Stimulated activated CD8-positive, alpha-beta memory T cell treated with anti-CD3 and anti-CD28 coated beads, Interleukin-12 subunit alpha, Interleukin-12 subunit beta, amount 100 ng/mL, for 4 hours (primary cell): ENCODE measurements at places on chromosomes 11 and 22.

DNA sequence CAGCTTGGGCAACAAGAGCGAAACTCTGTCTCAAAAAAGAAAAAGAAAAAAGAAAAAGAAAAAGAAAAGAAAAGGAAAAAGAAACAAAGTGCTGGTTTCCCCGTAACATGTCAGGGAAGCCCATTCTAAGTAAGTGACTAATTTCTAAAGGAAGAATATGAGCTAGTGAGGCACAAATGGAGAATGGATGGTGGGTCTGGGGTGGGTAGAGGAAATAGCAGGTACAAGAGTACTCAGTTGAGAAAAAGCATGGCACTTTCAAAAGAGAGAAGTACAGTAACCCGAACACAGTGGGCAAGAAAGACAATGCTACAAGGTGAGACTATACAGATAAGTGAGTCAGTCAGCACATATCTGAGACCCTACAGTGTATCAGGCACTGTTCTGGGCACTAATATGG, 4.5 kb downstream of the MAJIN start:
- DNase-seq, result no peak

DNA sequence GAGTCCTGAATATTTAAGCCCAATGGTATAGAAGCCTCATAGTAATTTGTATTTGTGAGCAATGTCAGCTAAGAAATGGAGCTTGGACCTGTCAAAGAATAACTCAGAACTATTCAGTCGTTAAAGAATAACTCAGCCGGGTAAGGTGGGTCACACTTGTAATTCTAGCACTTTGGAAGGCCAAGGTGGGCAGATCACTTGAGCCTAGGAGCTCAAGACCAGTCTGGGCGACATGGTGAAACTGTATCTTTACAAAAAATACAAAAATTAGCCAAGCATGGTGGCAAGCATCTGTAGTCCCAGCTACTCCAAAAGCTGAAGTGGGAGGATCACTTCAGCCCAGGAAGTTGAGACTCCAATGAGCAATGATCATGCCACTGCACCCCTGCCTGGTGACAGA, 1526.5 kb downstream of the LRRC4C start:
- no peak for DNase-seq

GRCh38 chr11:72818971-72819370, 4.8 kb downstream of the ATG16L2 start:
- no peak for DNase-seq

GRCh38 chr22:38628444-38628843, 27.7 kb downstream of the FAM227A start:
- no peak for DNase-seq

DNA sequence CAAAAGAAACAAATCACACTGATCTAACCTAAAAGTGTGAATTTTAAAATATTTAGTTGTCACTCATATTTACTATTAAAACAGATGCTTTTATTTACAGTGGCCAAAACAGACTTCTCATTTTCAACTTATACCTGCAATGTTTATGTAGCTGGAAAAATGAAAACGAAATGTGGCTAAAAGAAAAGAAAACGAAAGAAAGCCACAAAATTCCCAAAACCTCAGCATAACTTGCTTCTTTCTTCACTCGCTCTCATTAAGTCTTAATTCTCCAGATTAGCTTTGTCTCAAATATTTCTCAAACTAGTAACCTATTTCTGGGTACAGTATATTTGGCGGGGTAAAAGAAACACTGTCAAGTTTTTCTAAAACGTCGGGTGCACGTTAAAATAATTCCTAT, 693 bp downstream of the CSTF3 start:
- DNase-seq, result no peak

DNA sequence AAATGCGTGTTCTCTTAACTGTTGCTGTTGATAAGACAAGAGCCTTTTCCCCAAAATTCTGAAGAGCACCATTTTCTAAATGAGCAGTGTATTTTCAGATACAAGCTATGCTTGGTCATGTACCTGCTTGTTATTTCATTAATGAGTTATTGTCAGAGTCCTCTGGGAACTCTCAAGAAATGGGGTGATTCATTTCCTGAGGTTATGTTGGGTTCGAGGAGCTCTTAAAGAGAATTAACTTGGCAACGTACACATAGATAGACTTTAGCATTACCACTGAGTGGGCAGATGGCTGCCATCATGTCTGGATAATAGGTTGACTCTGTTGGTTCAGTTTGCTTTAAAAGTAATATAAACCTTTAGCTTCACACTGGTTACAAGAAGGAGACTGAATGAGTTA, 87.9 kb upstream of the SORL1-AS1 start:
- no peak for DNase-seq

GRCh38 chr11:117862019-117862725, 14.3 kb downstream of the FXYD6 start:
- DNase-seq, result no peak

DNA sequence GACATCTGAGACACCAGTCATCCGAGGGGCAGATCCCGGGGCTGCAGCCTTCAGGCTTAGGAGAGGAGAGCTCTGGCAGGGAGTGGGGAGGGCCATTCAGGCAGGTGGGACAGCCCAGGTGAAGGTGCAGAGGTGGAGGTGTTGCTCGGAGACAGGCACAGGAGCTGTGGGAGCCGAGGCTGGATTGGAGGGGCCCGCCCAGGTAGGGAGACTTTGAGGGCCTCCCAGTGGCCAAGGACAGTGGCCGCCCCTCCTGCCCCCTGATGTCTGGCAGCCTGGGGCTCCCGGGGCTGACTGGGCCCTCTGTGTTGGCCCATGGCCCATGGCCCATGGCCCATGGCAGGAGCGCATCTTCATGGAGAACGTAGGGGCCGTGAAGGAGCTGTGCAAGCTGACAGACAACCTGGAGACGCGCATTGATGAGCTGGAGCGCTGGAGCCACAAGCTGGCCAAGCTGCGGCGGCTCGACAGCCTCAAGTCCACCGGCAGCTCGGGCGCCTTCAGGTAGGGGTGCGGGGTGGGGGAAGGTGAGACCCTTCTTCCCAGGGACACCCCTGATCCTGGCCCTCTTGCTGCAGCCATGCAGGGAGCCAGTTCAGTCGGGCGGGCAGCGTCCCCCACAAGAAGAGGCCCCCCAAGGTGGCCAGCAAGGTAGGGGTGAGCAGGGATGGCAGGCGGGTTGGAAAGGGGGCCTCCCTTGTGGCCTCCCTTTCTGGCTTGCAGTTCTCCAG, 13.3 kb downstream of the TMEM258 start:
- no peak for DNase-seq

GRCh38 chr11:125357551-125357950, 138.5 kb downstream of the FEZ1 start:
- DNase-seq, result no peak

GRCh38 chr11:97557399-97557798, 1167.6 kb downstream of the JRKL start:
- no peak for DNase-seq

- DNase-seq, result no peak
Observed at GRCh38 chr11:1072821-1073231, 1.8 kb upstream of the MUC2 start.

DNA sequence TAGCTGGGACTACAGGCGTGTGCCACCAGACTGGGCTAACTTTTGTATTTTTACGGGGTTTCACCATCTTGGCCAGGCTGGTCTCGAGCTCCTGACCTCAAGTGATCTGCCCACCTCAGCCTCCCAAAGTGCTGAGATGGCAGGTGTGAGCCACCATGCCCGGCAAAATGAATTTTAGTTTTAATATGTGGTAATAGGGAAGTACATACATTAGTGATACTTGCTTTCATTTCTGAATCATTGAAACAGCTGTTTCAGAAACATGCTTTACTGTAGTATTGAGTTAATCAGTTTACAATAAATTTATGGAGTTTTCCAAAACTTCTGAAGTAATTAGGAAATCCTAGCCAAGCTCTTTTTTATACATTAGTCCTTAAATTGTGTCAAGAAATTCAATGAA, 15.6 kb downstream of the PCF11 start:
- DNase-seq, result no peak

DNA sequence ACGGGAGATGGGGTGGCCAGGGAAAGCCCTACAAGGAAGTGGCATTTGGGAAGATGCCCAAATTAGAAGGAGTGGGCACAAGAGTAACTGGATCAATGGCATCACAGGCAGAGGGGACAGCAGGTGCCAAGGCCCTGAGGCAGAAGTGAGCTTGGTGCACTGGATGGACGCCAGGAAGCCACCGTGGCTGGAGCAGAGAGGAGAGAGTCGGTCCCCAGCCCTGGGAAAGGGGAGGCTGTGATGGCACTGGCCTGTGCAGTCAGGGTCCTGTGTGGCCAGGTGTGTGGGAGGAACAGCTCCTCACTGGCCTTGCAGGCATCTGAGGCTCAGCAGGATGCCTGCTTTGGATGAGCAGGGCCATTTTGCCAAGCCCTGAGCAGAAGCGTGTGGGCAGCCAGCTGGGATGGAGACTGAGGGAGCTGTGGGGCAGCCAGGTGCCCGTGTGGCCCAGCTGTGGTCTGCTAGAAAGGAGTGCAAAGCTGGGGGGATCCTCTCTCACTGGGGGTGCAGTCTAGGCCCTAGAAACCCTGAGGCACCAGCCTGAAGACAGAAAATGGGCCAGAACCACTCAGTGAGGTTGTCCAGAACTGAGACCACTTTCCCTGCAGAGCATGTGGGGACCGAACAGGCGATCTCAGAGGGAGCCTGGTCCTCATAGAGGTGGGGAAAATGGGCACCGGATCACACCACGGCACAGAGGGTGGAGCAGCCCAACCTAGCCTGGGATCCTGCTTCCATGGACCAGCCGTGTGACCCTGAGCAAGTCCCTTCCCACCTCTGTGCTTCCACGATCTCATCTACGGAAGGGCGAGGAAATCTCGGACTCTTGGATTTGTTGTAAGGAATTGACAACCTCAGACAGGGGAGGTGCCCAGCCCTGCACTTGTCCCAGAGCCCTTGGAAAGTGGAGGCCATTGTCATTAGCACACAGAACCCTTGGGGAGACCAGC, 78.6 kb upstream of the RTL6 start:
- no peak for DNase-seq

DNA sequence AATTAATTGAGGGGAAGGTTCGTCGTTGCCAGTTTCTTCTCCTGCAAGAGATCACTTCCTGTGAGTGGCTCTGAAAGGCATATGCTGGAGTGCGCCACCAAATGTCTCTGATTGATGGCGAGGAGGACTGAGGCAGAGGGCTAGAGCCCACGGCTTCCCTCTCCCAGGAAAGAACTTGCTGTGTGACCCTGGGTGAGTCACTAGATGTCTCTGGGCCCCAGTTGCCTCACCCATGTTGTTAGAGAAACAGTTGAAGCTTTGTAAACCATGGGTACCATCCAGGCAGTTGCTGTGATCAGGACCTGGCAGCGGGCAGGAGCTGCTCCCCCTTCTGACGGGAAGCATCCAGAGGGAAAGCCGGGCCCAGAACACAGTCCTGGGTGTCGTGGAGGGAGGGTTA, 3.2 kb downstream of the ABCG4 start:
- no peak for DNase-seq

- DNase-seq, result no peak
Observed at GRCh38 chr22:47198801-47199251, 436.4 kb downstream of the TBC1D22A start.

DNA sequence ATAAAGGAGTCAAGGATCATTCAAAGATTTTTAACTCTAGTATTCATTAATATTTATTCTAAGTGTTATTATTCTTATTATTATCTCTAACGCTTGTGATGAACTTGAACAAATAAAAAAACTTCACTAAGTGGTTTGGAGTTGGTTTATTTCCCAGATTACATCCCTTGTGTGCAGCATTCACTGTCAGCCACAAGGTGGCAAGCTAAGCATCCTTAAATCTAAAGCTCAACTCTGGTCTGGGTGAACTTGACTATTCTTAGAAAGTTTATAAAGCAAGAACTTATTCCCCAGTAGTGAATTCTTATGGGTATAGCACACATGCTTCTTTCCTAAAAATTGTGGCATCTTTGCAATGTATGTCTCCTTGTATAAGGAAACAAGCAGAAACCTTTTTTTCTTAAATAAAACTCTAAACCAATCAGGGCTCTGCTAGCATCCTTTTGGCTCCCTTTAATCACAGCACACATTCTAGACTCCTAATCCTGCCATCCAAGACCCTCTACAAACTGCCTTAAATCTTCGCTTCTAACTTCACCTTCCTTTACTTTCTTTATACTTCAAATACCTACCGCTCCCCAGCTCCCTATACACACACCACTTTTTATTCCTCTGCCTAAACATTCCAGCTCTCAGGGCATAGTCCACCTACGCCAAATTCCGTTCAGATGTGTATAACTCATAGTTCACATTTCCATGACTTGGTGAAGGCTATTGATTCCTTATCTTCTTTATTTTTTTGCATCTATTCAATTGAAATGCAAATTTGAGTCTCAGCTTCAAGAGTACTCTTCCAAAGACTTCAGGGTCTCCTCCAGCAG, 1068.8 kb downstream of the DLG2 start:
- DNase-seq, result no peak

- no peak for DNase-seq
Observed at GRCh38 chr11:123454060-123454651, 24.1 kb downstream of the GRAMD1B start.

- no peak for DNase-seq
Observed at GRCh38 chr11:101357771-101358170, 226.0 kb downstream of the TRPC6 start.

- no peak for DNase-seq
Observed at GRCh38 chr22:50315289-50316113, 8.1 kb upstream of the PLXNB2 start.

GRCh38 chr11:89220684-89221339, 43.1 kb downstream of the TYR start:
- DNase-seq, result no peak

DNA sequence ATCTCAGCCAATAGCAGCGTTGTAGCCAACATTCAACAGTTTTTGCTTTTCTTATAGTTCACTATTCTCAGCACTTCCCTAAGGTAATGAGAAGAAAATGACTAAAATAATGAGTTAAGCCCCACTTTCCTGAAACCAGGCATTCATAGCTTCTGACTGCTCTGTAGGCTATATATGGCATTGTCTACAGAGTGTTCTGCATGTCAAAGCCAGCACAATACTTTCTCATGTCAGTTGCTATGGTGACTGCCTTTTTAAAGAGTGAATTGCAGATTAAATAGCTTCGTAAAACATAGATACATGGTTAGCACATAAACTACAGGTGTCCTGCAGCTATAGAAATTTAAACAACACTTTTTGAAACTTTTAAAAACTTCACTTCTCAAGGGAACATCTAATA, 1256.1 kb upstream of the CNTN5 start:
- DNase-seq, result no peak

DNA sequence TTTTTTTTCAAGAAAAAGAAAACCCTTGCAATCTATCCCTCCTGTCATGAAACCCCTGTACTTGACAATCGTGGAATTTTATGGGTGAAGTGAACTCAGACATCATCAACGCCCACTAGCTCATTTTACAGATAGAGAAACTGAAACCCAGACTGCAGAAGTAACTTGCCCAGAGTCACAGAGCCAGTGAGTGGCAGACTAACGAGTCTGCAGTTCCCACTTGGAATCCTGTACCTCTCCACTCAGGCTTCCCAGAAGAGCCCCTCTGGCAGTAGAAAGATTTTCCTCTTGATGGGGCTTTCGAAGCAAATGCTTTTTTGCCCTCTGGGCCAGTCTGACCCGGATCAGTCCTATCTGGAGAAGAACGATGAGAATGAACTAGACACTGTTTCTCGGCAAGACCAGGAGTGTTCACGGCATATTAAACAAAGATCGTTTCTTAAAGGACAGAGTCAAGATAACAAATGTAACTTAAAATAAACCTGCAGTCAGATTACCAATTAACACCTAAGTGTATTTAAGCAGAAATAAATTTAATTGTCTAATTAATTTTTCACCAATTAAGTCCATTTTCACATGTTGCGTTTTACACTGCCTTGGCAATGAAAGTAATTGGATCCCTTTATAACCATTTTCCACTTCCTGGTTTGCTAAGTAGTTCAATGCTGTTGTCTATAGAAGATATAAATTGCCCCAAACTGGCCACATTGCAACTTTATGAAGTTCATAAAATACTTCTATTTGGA, 61.3 kb upstream of the CREB3L1 start:
- DNase-seq, result no peak

GRCh38 chr22:30447656-30448055, 22.1 kb downstream of the MTFP1 start:
- no peak for DNase-seq
